ENCODE measurements at places on chromosomes 4 and X.

DNA sequence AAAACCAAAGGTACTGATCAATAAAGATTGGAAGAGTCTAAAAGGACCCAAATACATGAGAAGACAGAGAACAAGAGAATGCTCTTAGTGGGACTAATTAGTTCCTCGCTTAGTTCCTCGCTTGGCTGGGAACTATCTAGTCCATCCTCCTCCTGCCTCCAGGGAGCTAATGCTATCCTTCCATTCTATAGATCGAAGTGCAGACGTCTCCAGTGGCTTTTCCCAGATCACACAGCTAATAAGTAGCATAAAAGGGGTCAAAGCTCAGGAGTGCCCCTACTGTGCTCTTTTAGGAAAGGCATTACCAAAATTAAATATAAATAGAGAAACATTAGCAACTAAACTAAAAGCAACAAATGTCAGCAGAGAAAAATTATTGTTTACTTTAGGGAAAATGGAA lies 42.3 kb upstream of the PPARGC1A start:
- no peak for DNase-seq

- DNase-seq, result no peak
These were observed 1390.5 kb upstream of the TENM3 start for GRCh38 chr4:180852738-180853137.

- DNase-seq, result no peak
These were observed 35.7 kb downstream of the APOO start for GRCh38 chrX:23871905-23872546.

DNA sequence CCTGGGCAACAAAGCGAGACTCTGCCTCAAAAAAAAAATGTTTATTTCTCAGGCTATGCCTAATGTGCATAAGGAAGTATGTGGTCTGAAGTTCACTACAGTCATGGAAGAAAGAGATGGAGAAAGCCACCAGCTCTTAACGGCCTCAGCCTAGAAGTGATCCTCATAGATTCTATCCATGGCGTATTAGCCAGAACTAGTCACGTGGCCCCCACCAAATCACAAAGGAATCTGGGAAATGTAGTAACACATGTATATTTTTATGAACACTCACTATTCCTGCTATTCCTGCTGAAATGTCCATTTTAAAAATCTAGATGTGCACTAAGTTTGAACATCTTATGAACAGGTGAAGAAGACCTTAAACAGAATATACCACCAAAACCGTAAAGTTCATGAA lies 33.8 kb downstream of the MTTP start:
- DNase-seq, result no peak

- DNase-seq, result no peak
These were observed 460.3 kb downstream of the MID1IP1 start for GRCh38 chrX:39261446-39262147.

- no peak for DNase-seq
These were observed 348.4 kb downstream of the FAM47B start for GRCh38 chrX:35291013-35291412.

GRCh38 chr4:86233681-86234080 lies 126.2 kb downstream of the MAPK10 start:
- no peak for DNase-seq

DNA sequence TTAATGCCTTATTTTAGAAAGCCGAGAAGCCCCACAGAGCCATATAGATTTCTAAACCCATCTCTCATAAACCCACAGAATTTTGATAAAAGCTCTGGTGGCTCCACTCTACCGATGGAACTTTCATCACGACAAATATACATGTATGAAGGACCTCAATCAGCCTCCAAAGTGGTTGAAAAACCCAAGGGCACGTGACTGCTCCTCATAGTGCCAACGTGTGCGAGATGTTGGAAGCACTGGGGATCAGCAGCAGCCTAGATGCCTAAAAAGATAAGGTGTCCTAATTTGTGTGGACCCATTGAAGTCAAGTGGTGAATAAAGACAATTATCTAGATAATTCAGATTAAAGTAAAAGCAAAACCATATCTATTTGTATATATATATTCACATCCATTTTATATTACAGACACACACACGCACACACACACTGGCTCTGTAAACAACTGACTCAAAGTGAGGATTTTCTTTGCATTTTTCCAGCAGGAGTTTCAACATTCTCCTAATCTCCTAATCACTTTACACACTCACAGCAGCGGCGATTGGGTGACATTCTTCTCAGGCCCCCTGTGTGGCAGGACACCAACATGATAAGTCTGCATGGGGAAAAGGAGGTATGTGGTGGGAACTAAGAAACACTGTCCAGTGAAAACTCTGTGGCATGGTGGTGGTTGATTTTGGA lies 2.8 kb upstream of the PITX2 start:
- no peak for DNase-seq

- no peak for DNase-seq
These were observed 198.5 kb upstream of the FAM241A start for GRCh38 chr4:111946800-111947199.

DNA sequence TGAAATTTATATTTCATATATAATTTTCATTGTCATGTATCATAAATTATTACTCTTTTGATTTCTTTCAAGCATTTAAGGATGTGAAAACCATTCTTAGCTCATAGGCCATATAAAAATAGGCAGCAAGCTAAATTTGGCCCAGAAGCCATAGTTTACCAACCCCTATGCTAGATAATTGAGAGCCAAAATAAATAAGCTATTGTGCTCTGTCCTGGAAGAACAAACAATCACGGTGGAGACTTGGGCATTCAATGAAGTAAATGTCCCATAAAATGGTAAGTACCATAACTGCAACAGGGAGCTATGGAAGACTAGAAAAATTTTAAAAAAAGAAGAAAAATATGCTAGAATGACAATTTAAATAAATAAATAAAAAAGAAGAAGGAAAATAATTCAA lies 60.9 kb upstream of the PACRGL start:
- no peak for DNase-seq

DNA sequence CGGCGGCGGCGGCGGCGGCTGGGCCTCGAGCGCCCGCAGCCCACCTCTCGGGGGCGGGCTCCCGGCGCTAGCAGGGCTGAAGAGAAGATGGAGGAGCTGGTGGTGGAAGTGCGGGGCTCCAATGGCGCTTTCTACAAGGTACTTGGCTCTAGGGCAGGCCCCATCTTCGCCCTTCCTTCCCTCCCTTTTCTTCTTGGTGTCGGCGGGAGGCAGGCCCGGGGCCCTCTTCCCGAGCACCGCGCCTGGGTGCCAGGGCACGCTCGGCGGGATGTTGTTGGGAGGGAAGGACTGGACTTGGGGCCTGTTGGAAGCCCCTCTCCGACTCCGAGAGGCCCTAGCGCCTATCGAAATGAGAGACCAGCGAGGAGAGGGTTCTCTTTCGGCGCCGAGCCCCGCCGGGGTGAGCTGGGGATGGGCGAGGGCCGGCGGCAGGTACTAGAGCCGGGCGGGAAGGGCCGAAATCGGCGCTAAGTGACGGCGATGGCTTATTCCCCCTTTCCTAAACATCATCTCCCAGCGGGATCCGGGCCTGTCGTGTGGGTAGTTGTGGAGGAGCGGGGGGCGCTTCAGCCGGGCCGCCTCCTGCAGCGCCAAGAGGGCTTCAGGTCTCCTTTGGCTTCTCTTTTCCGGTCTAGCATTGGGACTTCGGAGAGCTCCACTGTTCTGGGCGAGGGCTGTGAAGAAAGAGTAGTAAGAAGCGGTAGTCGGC lies 528 bp downstream of the FMR1 start:
- peak; percentile 49 for DNase-seq

DNA sequence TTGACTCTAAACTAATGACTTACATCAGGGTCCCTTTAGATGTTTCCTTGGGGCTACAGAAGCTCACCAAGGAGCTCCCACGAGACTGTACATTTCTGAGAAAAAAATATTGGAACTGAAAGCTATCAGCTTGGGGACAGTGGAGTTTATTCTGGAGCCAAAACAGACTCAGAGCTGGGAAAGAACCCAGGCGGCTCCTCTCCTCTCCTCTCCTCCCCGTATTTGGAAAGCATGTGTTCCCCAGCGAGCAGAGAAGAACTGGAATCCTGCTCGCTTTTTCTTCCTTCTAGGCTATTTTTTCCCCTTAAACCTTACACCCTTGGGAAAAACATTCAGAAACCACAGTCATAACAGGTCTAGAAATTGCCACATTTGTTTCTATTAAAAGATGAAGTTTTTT lies 4.3 kb upstream of the MAP7D3 start:
- DNase-seq, result no peak

DNA sequence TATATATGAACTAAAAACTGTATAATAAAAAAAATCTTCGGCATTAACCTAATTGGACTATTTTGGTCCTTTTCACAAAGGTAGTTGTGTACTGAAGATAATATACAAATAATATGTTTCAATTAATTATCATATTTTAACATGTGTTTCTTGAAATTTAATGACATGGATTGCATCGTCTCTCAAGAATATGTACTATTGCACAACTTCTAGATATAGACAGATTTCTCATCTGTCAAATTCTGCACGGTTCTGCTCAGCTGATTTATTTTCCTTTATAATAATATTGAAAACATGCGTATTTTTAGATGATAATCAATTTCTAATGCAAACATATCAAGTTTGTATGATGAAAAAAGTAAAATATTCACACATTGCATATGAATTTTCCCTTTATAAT lies 498.7 kb upstream of the PABPC4L start:
- no peak for DNase-seq

DNA sequence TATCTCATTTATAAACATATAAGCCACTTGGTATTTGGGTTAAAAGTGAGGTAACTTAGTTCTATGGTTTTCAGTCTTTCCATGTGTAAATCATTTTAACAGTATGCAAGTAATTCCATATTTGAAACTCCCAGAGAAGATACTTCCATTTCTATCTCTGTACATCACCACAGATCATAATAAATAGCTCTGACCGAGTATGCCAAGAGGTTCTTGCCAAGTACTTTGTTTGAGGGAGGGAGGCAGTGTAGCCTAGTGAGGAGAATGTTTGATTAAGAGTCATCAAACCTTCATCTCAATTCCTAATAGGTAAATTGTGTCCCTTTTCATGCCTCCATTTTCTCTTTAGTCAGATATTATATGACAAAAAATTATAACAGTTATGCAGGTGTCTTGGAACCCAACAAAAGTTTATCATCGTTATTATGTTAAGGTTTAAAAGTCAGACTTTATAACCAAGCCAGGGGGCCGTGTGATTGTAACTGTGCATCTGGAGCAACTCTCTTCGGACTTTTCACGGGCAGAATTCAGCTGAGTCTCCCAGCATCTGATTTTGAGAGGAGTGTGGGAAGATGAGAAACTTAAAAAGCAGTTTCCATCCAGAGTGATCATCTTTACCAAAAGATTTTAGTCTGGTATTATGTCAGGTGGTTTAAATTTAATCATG lies 123.8 kb downstream of the ANK2 start:
- no peak for DNase-seq

DNA sequence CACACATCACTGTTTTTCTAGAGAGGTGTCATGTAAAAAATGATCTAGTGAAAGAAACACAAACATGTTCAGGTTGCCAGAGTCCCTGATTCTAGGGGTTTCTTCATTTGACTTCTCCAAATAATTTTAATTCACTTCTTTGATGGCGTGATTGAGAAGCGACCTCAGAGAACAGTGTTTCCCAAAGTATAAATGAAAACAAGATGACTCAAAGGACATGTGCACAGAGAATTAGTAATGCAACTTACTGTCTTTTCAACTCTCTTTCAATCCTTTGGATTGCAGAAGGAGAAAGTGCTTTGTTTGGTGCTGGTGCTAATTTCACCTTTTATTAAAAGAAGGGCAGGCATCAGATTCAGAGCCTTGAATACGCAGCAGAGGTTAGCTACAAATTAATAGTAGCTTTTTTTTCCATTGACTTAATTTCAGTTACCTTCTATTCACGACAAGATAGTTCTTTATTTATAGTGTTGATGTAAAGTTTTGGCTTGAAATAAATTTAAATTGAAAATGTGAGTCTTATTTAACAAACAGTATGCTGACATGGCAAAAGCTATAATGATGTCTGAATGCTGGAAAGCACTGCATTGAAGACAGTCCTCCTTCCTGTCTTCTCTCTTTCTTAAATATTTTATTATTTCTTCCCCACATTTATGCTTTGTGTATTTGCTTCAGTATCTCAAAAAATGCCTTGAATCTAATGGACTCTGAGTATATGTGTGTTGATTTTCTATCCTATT lies 85.1 kb downstream of the SLC10A7 start:
- no peak for DNase-seq

- no peak for DNase-seq
These were observed 33.1 kb downstream of the SYNPO2 start for GRCh38 chr4:118921786-118922185.

- DNase-seq, result no peak
These were observed 334.6 kb downstream of the PCDH10 start for GRCh38 chr4:133483600-133484246.

- DNase-seq, result no peak
These were observed 163.6 kb upstream of the PLAC1 start for GRCh38 chrX:134821901-134822300.

- no peak for DNase-seq
These were observed 184.4 kb upstream of the CASK start for GRCh38 chrX:42107495-42108488.

DNA sequence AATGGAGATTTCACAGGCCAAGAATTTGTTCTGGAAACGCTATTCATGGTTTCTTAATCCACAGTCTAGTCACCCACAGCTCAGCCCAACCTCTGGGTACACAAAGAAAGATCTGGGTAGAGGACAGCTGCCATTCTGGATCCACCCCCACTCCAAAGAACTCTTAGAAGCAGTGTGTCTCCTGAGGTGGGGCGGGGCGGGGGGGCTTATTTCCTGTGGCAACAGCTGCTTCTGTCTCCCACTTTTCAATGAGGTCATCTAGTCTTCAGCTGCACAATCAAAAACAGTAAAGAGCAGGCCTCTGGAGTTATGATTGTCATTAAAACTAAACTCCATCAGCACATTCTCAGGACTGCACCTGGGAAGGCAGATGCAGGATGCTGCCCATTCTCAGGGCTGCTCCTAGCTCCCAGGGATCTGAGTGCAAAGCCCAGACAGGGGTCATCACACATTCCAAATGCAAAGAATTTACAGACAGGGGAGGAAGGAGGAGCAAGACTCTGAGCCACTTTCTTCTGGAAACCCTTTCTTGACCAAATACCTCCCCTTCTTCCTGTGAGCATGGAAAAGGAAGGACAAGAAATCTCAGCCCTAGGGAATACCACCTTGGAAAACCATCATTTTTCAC lies 207.3 kb downstream of the HS6ST2 start:
- DNase-seq, result no peak

GRCh38 chr4:48334900-48335384 lies 6.4 kb upstream of the SLAIN2 start:
- no peak for DNase-seq

DNA sequence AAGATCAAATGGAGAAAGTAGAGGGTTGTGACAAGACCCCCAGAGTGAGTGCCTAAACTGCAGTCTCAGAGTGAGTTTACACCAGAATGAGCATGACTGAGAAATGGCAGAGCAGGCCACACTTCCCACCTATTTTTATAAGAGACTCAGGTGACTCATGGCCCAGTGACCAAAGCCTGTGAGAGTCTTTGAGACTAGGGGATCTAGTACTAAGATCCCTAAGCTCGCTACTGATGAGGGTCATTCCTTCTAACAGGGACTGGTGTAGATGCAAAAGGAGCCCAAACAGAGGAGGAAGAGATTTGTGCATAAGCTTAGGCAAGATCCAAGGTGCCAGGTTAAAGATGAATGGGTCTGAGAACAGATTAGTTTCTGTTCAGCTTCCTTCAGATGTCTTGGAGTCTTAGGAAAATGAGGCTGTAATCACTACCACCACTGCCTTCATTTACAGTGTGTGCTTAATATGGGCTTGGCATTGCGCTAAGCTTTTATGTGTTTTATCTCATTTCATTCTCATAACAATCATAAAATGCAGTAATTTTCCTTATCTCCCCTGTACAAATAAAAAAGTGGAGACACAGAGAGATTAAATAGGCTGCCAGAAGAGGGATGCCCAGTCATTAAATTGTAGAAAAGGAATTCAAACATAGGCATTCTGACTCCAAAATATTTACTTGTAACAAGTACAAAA lies 62.8 kb downstream of the RWDD4 start:
- no peak for DNase-seq
